Activated CD4-positive, CD25-positive, alpha-beta regulatory T cell treated with anti-CD3 and anti-CD28 coated beads, Interleukin-2, amount 50 U/mL, for 16 hours (primary cell): ENCODE measurements at places on chromosomes 13 and 19.

DNA sequence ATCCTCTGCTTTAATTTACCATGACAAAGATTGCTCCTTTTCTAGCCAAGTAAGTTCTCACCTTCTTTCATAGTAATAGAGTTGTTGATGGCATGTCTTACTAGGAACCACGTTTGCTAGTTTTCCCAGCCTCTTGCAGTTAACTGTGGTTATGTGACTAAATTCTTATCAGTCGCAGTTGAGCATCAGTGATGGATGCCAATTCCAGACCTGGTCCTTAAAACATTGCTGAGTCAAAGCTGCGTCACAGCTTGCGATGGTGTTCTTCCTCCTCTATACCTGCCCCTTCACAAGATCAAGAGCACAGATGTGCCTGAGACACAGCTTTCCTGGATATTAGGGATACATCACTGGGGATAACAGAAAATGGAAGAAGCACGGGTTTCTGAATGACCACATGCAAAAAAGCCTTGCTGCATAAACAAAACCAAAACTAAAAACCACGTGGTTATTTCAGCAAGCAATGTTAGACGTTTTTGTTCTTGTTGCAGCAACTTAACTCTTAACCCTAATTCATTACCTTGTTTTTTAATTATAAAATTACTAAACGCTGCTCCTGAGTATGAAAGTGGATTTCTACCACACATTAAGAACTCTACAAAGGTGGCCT is 97.6 kb upstream of the DACH1 start:
- no peak for DNase-seq

DNA sequence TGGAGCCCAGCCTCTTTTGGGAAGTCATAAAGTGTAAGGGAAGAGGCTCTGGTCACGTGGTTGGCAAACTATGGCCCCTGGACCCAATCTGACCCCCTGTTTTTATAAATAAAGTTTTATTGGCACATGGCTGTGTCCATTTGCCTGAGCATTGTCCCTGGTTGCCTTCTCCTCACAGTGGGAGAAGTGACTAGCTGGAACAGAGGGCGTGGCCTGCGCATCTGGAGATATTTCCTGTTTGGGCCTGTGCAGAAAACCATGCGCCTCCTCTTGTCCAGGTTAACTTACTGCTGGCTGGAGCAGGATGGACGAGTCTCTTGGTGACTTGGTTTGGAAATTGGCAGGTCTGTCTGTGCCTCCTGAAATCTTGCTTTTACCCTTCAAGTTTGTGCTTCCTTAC is 48.3 kb downstream of the KDM4B start:
- no peak for DNase-seq

DNA sequence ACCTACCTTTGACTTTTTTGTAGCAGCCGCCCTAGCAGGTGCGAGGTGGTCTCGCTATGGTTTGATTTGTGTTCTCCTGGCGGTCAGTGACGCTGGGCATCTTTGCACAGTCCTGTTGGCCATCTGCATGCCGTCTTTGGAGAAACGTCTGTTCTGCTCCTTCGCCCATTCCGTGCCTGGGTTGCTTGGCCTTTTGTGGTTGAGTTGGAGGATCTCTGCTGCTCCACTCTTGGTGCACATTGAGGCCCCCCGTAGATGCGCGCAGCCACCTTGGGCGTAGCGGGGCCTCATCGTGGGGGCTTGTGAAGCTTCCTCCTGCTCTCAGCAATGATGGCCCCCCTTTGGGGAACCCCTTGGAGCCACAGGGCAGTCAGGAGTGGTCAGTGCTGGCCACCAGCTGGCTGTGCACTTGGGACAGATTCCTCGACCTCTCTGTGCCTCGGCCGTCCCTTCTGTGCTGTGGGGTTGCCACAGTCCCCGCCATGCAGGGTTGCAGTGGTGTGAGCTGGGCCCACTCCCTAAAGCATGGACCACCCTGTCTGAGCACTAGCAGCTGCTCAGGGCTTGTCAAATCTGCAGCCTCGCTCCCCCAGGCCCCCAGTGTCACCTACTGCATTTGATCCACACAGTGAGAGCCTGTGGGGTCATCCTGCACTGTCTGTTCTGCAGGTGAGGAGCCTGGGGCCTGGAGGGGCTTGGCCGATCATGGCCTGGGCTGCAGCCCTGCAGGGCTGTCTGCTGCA is 170.8 kb downstream of the KDM4B start:
- DNase-seq, result no peak

DNA sequence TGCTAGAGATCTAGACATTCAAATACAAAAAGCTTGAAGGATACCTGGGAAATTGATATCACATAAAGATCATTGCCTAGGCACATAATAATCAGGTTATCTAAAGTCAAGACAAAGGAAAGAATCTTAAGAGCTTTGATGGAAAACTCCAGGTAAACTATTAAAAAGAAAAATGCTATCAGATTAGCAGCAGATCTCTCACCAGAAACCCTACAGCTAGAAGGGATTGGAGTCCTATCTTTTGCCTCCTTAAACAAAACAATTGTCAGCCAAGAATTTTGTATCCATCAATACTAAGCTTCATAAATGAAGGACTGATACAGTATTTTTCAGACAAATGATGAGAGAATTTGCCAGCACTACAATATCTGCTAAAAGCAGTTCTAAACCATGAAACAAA is 682.4 kb upstream of the ATXN8OS start:
- no peak for DNase-seq

- DNase-seq, result no peak
Observed at GRCh38 chr13:66207610-66208009, 1022.5 kb downstream of the PCDH9 start.

DNA sequence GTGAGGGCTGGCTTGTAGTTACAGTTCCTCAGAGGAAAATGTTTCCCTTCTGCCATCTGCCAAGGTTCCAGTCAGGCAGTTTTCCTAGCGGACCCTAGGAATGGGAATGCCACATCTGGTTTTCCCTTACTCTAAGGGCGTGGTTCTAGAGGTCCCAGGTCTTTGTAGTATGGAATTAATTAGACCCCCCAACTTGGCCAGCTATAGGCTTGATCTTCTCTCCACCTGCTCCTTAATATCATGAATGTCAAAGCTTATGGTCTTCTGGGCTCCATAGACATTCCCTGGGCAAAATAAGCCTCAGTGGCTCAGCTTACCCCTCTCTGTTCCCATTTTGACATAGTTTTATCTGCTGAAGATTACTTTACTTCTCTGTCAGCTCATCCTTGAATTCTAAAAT is 70.0 kb downstream of the ZNF568 start:
- DNase-seq, result no peak

DNA sequence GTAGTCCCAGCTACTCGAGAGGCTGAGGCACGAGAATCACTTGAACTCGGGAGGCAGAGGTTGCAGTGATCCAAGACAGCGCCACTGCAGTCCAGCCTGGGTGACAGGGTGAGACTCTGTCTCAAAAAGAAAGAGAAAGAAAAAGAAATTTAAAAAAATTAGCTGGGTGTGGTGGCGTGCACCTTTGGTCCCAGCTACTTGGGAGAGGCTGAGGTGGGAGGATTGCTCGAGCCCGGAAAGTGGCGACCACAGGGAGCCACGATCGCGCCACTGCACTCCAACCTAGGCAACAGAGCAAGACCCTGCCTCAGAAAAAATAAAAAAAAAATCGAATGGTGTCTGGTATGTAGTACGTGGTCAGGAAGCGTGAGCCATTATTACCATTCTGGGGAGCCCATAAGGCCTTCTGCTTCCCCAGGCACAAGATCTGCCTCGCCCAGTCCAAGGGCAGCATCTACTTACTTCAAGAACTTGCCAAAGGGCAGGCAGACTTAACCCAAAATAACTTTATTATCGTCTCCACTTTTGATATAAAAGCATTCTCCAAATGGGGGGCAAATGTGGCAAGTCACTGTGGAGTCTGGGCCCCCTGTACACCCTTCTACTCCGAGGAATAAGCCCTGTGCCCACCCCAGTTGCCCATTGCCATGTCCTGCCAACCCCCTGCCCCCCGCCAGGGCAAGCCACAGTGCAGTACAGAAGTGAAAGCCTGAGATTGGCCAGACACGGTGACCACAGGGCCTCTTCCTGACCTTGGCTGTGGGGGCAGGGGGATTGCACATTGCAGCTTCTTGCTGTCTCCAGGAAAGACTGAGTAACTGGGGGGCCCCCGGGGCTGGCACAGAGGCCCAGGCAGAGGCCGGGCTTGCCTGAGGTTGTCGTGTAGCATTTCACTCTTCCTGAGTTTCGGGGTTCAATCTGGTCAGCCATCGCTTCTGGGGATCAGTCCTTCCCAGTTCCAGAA is 12.6 kb downstream of the CCL25 start:
- no peak for DNase-seq

DNA sequence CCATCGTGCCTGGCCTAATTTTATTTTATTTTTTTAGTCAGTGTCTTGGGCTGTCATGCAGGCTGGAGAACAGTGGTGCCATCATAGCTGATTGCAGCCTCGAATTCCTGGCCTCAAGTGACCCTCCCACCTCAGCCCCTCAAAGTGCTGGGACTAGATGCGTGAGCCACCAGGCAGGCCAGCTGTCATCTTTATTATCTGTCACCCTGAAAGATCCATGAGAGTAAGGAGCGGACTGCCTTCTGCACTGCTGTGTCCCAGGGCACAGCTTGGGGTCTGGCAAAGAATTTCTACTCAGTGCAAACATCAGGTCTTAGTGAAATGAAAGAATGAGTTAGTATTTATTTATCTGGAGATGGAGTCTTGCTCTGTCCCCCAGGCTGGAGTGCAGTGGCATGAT is 9.5 kb upstream of the TLE5 start:
- no peak for DNase-seq

- DNase-seq, result no peak
Observed at GRCh38 chr19:51903192-51903591, 1.6 kb downstream of the ZNF649 start.

GRCh38 chr13:34308725-34309124 is 490.8 kb downstream of the RFC3 start:
- DNase-seq, result no peak

- no peak for DNase-seq
Observed at GRCh38 chr13:32722340-32722739, 136.1 kb downstream of the PDS5B start.

DNA sequence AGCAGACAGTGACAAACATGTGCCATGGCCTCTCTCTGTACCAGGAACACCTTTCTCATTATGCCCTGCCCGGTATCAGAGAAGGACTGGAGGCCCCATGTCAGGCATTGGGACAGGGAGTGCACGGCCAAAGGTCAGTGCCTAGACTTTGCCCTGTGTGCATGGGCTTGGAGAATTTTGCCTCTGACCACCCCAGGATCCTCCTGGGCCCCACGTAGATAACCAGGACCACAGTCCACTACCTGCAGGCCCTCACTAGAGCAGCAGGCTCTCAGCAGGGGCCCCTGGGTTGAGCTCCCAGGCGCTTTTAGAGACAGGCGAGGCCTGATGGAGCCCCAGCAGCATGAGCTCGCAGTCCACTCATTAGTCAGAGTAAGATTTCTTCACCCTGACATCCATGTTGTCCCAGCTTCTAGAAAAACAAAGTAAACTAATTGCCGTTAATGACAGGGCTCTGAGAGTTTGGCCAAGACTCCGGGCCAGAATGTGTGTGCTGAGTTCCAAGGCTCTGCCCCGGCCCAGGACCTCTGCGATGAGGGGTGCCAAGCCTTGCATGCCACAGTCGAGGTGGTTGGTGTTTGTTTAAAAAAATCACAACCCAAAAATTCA is 42.7 kb downstream of the CAPN12 start:
- DNase-seq, result no peak

GRCh38 chr19:45324349-45324907 is 1.8 kb upstream of the CKM start:
- no peak for DNase-seq

DNA sequence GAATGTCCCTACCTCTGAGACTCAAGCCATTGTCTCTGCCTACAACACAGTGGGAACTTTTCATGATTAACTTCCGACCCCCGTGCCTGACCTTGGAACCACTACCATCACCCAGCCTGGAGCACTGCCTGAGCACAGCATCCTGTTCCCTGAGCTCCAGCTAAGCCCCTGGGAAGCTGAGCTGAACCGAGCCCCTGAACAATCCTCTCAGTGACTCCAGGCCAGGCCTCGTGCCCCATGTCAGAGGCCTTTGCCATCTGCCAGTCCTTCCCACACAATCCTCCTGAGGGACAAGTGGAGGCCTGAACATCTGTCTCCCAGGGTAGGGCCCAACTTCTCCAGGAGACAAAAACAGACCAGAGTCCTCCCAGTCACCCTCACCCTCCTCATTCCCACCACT is 17.5 kb downstream of the CEACAM3 start:
- no peak for DNase-seq

DNA sequence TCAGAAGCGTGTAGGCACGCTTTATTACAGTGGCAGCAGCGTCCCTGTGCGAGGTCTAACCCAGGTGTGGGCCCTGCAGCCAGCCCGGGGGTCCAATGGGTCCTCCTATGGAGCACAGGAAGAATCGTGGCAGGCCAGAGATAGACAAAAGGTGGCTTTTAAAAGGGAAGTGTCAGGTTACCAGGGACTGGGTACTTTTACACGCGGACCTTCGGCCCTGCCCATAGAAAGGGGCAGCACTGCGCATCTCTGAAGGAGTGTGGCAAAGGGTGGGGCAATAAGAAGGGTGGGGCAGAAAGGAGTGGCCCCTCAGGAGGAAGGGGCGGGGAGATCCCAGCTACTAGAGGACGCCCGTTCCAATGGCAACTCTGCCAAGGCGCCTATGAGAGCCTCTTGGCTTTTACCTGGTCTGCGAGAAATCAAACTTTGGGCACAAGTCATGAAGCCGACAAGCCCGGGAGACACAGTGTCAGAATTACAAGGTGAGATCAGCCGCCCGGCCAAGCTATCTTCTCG is 1419.8 kb downstream of the UQCRFS1 start:
- DNase-seq, result peak; percentile 52

- DNase-seq, result no peak
Observed at GRCh38 chr13:111033172-111034130, 81.7 kb upstream of the ARHGEF7 start.

- DNase-seq, result no peak
Observed at GRCh38 chr13:42487221-42487620, 86.7 kb upstream of the TNFSF11 start.

DNA sequence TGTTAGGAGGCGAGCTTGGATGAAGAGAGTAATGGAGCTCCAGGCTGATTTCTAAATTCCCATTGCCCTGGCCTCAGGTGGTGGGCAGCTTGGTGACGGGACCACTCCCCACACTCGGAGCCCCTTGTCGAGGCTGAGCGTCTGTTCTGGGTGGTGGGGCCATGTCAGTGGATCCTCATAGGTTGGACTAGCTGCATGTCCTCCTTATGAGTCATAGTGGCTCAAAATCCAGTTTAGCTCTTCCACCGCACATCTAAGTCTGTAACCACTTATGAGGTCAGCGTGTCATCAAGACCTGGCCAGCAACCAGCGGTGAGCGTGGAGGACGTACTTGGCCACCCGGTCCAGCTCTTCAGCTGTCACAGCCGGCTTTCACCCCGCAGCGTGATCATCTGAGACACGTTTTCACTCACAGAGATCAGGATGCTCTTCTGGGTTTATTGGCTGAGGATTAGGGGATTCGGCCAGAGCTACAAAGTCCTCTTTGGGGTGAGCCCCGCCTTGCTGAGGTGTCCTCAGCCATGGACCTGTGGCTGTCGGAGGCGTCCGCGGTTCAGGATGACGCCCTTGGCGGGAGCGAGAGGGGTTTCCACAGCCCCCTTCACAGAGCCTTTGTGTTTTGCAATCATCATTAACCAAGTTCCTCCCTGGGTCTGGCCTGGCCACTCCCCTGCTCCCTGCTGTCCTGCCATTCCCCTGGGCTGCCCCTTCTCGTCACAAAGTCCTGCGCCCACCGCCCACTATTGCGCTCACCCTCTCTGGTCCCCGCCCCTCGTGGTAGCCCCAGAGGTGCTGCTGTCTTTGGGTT is 41.9 kb downstream of the ADPRHL1 start:
- no peak for DNase-seq
